ENCODE measurements at places on chromosomes 1 and 21. TPM values are rescaled to one million over a fixed set of nuclear protein-coding genes. Genes with fewer than 3 reads are reported as not detected.

GRCh38 chr1:17696417-17697301, 58.5 kb upstream of the ACTL8 start:
- DNase-seq, result peak; percentile 87

- no peak for DNase-seq
Observed at GRCh38 chr1:51303751-51304251, 26.6 kb downstream of the TTC39A start.

DNA sequence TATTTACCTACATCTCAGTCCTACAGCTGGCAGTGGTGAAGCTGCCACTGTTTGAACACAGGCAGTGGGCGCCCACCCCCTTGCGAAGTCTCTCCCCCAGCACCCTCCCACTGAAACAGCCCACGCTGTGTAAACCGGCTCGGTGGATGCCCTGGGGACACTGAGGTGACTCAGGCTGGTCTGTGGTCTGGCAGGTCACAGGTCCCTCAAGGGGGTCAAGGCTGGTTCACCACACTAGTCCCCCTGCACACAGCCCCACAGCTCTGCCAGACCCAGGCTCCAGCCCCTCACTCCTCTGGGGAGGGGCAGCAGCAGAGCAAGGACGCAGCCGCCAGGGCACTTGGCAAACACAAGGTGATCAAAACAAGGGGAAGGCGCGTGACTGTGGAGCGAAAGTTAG, 7.6 kb downstream of the CHD5 start:
- DNase-seq, result peak; percentile 44

Gene LCE4A
- total RNA-seq, result not detected

DNA sequence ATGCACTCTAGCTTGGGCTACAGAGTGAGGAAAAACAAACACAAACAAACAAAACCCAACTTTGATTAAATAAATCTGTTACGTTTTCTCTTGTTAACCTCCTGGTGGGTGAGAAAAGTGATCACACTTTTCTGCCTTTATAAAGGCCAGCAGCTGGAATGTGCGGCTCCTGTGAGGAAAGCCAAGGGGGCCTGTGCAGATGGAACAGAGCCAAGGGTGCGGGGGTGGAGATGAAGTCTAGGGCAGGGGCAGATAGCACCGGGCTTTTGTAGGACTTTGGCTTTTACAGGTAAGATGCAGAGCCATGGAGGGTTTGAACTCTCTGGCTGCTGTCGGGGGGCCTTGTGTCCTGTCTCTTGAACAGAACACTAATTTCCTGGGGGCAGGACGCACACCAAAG, 40.7 kb upstream of the GPR37L1 start:
- no peak for DNase-seq

Gene JMJD4
- total RNA-seq, result 45.3 TPM

DNA sequence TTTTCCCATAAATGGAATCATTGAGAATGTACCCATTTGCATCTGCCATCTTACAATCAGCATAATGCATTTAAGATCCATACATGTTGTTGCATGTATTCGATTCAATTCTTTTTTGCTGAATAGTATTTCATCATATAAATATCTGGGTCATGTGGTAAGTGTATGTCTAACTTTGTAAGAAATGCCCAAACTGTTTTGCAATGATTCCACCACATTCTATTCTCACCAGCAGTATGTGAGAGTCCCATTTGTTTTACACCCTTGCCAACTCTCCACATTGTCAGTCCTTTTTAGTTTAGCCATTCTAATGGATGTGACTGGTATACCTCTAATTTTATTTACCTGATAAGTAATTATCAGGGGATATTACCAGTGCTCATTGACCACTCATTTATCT, 115.8 kb upstream of the PBX1 start:
- DNase-seq, result no peak

Gene KCNH1
- not detected for total RNA-seq

Gene PTGER3
- total RNA-seq, result 0.11 TPM

GRCh38 chr1:173856903-173857302, 10.9 kb downstream of the GAS5 start:
- no peak for DNase-seq

GRCh38 chr1:147781056-147781471, 20.7 kb upstream of the GJA5 start:
- DNase-seq, result no peak

DNA sequence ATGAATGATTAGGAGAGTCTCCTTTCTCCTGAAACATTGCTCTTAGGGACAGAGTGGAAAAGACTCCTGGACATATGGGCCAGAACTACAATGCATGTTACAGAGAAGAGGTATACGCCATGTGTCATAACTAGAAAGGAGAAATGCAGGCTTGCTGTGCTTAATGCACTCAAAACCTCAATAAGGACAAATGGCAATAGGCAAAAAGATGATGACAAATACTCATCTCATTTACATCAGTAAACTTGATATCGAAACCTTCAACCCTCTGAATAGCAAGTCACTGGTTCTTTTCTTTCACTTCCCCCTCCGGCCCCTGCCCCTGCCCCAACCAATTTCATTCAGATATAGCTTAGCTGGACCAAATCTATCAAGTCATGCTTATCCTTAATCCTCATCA, 1.9 kb upstream of the GPR88 start:
- no peak for DNase-seq

Gene OVAAL
- total RNA-seq, result not detected

Gene FCMR
- total RNA-seq, result not detected

DNA sequence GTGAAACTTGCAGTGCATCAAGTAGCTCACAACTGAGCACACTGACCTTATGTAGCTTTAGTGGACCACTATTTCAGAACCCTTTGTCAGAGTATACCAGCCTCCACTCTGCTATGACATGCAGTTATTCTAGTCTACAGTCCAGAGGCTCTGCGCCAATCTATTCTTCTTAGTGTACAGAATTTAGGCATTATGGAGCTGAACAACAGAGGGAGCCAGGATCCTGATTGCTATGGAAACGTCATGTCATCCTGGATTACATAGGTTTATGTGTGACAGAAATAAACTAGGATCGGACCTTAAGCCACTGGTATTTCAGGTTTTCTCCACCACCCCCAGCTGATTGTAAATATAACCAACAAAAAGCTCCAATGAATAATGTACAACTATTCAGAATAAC, 48.1 kb upstream of the EEIG2 start:
- no peak for DNase-seq

DNA sequence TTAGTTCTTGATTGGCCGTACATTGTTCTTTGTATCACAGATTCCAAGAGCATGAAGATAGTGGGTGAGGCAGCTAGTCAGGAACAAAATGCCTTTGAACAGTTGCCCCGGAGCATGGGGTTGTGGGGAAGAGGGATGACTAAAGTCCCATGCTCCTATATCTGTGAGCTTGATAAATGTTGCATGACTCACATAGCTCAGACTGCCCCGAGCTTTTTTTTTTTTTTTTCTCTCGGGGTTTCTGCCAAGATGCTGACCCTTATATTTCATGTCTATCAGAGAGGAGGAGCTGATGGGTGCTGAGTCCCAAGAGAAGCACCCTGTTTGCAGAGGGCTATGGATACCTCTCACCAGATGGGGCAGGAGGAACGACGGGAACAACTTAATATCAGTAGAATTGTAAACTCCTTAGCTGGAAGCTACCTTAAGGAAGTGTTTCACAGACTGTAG, 40.6 kb downstream of the SRRM1 start:
- no peak for DNase-seq

Gene CLEC20A
- total RNA-seq, result not detected

DNA sequence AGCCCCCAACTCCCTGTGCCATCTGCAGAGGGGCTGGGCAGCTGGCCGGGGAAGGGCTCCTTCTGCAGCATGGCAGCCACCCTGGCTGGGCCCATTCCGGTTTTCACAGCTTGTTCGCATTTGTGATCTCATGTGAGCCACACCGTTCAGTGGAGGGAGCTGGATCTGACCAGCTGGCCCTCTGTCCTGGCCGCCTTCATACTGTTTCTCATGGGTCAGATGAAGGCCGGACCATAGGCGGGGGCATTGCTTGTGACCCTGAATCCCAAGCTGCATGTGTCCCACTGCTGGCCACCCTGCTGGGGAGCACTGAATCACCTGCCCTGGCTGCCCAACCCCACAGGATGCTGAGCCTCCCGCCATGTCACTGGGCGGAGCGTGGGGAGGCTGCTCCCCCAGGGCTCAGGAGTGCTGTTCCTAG, 36.4 kb upstream of the PRSS38 start:
- peak; percentile 46 for DNase-seq

DNA sequence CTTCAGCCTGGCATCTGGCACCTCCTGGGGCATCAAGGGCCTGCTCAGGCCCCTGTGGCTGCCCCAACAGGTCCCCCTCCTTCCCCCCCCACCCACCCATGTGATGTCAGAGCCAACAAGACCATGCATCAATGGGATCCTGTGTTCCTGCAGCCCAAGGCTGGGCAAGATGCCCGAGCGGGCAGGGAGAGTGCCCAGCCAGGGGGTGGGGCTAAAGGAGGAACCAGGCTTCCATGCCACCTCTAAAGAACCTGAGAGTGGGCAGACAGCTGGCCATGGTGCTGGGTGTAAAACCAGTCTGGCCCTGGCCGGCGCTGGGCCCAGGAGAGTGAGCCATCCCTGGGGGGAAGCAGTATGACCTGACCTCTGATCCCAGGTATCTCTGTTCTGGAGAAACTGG, 7.6 kb downstream of the COL16A1 start:
- no peak for DNase-seq

- no peak for DNase-seq
Observed at GRCh38 chr1:36829066-36829465, 205.2 kb downstream of the GRIK3 start.

DNA sequence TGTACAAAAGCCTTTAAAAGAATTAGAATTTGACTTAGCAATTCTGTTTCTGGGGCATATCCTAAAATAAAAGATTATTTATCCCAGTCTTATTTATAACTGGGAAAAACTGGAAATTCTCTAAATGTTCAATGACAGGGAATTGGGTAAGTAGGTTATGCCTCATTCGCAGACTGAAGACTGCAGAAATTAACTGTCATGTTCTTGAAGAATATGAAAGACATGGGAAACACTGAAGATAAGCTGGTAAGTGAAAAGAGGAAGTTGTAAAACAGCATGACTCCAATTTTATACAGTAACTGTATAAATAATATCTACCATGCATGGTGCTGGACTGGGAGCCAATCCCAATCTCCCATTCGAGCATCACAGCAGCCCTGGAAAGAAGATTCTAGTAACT, 50.6 kb upstream of the SLC2A1 start:
- DNase-seq, result no peak

GRCh38 chr1:173406783-173407230, 70.3 kb upstream of the PRDX6 start:
- no peak for DNase-seq

- DNase-seq, result no peak
Observed at GRCh38 chr21:28216976-28217523, 775.6 kb downstream of the LTN1 start.

Data from H7 (cell line).